ENCODE measurements at places on chromosomes 13 and 19.

- no peak for DNase-seq
These were observed 758.7 kb downstream of the SLITRK5 start for GRCh38 chr13:88429862-88430261.

- no peak for DNase-seq
These were observed 3.9 kb downstream of the IGSF23 start for GRCh38 chr19:44617110-44617880.

DNA sequence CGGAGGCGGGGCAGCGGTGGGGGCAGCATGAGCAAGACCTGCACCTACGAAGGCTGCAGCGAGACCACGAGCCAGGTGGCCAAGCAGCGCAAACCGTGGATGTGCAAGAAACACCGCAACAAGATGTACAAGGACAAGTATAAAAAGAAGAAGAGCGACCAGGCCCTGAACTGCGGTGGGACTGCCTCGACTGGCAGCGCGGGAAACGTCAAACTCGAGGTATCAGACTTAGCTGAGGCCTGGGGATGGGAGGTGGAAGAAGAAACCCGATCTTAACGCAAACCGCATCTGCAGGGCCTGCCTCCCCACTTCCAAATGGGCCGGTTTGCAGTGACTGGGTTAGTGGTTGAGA, 693 bp downstream of the RFXAP start:
- peak; percentile 49 for DNase-seq

- no peak for DNase-seq
These were observed 171.1 kb downstream of the KCTD12 start for GRCh38 chr13:76715075-76715474.

GRCh38 chr13:94546061-94546839, 49.7 kb downstream of the TGDS start:
- no peak for DNase-seq

DNA sequence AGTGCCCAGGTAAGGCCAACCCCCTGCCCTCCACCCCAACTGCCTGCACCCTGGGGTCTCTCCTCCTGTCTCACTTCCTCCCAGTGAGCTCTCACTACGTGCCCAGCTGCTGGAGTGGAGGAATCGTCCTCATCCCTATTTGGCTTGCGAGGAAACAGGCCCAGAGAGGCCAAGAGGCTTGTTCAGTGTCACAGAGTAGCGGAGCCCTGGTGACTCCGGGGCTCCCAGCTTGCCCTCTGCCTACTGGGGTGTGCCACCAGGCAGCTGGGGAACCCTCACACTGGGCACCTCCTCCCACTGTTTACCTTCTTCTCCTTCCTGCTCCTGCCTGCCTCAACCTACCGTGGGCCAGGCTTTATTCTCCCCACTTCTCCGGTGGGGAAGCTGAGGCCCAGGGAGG, 5.6 kb downstream of the TMED1 start:
- no peak for DNase-seq

DNA sequence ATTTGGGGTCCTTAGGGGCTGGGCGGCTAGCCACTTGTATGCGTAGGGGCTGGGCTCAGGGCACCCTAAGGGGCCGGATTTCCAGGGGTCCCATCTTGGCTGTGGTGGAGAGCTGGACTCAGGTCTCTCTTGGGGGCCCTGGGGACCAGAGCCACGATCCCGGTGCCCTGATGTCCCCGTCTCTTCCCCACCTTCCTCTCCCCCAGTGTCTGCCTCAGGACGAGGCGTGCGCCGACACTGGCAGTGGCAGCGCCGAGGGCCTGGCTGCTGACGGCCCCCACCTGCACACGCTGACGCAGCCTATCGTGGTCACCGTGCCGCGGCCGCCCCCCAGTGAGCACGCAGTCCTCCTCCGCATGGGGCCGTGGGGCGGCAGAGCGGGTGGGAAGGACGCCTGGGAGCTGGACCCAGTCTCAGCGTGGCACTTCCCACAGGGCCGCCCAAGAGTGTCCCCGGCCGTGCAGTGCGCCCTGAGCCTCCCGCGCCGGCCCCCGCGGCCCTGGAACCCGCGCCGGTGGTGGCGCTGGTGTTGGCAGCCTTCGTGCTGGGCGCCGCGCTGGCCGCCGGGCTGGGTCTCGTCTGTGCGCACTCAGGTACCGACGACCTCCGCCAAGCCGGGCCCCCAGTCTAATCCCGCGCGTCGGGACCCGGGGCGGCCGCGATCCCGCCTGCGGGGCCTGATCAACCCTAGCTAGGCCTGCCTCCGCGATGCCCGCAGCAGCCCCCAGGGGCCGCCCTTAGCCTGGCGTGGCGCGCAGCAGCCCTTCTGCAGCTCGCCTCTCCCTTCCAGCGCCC, 2.7 kb upstream of the SNAPC2 start:
- peak; percentile 80 for DNase-seq

- DNase-seq: no peak
These were observed 391.7 kb upstream of the SGCG start for GRCh38 chr13:22789027-22789593.

DNA sequence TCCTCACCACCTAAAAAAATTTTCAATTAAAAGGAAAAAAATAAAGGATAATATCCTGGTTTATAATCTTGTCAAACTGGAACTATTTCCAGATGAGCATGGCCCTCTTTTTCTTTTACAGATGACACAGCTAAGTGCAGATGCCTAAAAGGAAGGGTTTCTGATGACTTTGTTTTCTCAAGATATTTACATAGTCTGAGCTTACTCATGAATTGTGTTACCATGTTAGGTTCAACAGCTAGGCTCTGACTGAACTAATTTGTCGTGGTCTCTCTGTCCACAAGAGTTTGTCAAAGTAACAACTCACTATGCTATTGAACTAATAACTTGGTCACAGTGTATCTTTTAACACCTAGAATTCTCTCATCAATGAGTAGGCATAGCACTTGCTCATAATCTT, 780.8 kb downstream of the GPC5 start:
- DNase-seq: no peak

DNA sequence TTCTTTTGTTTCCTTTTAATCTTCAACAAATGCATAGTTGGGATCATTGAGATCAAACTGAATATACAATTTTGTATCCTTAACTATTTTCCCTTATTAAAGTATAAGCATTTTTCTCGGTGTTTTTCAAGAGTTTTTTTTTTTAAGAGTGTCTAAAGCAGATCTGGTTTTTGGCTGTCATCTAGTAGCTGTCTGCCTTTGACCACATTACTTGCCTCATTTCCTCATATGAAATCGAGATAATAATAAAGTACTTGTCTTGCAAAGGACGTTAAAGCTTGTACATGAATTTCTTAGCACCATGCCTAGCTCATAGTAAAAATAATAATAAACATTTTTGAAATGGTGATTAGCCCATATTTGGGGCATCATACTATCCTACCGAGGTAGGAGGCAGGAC, 121.2 kb downstream of the PDS5B start:
- no peak for DNase-seq

DNA sequence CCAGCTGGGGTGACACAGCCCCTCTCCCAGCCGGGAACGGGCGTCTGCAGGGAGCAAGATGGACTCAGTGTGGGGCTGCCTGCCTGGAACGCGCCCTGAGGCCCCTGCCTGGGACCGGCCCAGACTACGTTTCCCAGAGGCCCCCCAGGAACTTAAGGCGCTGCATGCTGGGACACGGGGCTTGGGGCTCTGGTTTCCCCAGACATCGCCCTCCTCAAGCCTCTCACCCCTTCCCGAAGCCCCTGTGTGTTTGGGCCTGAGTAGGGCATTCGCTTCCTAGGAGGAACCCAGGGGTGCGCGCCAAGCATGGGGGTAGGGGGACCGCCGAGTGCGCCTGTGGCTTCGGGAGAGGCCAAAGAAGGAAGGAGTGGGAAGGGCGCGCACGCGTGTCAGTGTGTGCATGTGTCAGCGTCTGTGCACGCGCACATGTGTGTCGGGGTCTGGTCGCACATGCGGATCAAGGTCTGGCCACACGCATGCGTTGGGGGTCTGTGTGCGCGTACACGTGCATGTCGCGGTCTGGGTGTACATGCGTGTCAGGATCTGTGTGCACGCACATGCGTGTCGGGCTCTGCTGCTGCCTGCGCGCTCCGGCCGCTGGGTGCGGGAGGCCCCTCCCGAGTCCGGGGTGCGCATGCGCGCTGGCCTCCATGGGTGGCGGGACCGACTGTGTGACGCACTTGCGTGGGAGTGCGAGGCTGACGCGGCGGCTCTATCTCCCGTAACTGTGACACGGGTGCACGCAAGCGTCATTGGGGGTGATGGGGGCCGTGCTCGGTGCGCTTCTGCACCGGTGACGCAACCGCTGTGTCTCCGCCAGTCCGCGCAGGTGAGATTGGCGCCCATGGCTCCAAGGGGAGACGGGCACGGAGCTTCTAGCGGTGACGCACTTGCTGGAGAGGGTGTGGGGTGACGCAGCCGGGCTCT, 16.2 kb downstream of the ZNF331 start:
- DNase-seq: peak; percentile 86

DNA sequence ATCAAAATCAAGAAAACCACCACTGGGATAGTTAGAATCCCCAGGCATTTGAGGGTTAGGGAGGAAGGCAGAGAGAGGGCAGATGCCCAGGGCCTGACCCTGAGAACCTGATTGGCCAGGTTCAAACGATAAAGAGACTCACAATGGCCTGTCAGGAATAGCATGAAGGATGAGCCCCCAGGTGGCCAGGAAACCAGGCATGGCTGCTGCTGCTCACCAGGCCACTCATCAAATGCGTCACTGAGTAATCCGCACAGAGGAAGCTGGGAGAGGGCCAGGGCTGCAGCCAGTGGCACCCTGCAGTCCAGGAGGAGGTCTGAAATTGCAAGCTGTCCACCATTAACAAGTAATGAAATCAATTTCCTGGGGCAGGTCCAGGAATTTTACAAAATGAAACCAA, 111.3 kb downstream of the KATNAL1 start:
- DNase-seq: peak; percentile 62

- no peak for DNase-seq
These were observed 336.1 kb downstream of the GPC6 start for GRCh38 chr13:93562676-93563075.

- no peak for DNase-seq
These were observed 454 bp downstream of the TIMM44 start for GRCh38 chr19:7942981-7943443.

DNA sequence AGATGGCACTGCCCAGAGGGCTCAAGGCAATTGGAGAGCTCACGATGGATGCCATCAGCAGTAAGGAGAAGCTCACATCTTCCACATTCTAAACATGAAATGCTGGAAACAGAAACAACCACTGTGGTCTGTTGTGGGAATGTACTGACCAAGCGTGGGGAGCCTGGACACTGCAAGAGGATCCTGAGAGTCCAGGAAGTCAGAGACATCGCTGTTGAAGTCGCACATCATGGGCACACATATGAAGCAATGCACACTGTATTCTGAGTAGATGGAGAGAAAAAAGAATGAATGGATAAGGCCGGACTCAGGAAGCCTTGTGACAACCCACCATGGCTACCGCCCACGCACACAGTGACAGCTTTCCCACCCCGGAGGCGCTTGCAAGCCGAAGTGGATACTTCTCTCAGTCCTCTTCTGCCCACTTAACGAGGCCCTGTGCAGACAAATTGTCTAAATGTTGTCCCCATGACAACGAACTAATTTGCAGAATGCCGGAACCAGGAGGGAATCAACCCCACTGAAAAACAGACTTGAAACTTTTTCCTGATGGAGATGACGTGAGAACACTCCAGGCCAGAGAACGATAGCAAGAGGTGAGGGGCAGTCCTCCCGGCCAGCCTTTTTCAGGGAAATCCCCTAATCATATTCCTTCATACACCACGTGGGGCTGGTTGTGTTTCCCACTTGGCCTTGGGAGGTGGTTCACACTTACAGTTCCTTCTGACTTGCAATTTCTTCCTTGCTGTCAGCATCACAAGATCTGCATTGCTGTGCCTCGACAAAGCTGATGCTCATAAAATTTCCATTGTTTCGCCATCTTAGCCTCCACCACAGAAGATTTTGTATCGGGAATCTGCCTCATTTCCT, 109.6 kb upstream of the SERP2 start:
- DNase-seq: no peak

DNA sequence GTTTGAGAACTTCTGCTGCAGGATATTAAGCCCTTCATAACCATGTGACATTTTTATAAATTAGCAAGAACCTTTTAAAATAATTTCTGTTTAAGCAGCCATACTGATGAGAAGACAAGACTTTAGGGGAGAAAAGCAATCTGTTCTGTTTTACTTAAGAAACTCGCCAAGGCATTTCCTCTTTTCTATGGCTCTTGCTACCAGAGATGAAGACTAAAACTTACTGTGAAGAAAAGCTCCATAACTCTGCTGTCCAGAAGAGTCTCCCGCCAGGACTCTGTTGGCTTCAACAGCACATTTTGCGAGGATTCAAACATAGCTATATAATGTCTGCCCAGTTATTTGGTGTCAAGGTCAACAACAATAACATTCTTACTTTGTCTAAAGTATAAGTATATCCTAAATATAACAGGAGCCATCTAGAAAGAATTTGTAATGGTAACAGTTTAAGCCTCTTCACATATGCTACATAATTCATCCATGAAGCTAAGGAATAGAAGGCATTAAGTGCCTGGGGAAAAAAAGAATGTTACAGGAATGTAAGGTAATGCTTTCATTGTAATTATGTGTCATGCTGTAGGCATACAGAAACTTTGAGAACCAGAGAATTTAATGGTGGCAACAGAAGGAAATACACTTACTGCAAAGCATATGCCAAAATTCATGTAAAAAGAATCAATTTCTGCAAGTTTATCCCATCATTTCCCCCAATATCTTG, 53.2 kb upstream of the EEF1AKMT1 start:
- no peak for DNase-seq

DNA sequence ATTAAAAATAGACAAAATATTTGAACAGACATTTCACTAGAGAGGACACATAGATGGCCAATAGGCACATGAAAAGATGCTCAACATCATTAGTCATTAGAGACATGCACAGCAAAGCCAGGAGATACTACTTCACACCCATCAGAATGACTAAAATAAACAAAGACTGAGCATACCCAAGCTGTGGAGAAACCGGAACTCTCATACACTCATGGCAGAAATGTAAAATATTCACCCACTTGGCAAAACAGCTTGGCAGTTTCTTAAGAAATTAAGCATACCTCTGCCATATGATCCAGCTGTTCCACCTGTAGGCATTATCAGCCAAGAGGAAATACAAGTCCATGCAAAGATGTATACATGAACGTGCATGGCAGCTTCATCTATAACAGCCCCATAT, 213.4 kb downstream of the TSHZ3 start:
- DNase-seq: no peak

GRCh38 chr19:50695251-50696093, 24.1 kb downstream of the SHANK1 start:
- DNase-seq: peak; percentile 86

All from retina (tissue), 1 donor.